ENCODE measurements at places on chromosomes 12 and 14.

DNA sequence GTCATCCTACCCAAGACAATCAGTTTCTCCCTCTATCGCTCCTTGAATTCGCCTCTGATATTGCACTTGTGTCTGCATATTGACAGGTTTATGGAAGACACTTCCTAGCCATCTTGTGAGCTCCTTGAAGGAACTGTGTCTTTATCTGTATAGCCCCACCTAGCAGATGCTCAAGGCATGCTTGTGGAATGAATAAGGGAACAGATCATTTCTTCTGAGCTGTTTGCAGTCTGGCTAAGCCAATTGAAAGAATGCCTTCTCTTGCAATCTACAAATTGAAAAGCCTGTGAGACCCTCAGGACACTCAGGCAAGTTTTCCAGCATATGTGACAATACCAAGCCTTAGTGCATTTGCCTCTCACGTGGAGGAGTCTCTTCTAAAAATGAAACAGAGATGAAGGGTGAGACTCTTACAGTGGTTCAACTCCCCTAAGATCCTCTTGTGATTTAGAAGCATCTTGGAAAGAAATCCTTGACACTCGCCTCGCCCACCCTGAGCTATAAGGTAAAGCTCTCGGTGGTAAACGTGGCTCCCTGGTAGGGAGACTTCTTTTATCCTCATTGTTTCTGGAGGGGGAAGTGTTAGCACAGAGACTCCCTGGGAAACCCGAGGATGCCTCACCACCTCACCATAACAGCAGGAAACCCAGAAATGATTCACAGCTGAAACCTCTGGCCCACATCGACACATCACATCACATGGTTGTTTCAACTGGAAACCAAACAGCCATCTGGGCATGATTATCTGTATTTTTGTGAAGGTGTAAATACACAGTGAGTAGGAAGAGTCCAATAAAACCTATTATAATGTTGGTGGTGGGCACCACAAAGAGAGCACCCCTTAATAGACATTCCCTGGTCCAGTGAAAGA lies 112.3 kb upstream of the BCL2L14 start:
- no peak for DNase-seq

DNA sequence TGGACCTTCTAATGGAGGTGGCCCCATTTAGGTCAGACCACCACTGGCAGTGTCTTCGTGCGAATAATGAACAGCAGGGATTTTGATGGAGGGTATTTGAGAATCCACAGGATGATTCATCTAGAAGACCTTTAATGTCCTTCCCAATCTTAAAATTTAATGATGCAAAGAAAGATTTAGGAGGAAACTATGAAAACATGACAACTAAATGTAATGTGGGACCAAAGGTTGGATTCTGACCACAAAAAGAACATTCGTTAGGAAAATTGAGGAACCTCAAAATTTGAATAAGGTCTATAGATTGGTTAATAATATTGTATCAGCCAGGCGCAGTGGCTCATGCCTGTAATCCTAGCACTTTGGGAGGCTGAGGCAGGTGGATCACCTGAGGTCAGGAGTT lies 78.2 kb upstream of the TMPO start:
- DNase-seq, result no peak

DNA sequence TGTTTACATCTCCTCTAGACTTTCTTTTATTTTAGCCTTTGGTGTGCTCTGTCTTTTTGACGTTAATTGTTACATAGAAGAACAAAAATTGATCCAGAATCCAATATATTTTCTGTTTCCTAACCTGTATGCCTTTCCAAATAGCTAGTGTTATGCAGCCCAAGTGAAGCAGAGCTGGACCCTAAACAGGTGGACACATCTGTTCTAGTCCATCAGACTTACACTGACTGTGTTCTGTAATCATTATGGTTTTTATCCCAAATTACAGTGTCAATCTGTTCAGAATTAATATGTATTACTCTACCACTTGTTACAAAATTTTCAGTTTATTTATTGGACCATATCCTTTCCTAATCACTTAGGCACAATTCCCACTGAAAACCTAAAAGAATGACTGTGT lies 176.8 kb upstream of the FOXG1 start:
- DNase-seq, result no peak

- DNase-seq, result no peak
These were observed 671 bp downstream of the ESYT1 start for GRCh38 chr12:56128670-56129205.

GRCh38 chr12:65335021-65335714 lies 56.7 kb downstream of the MSRB3 start:
- no peak for DNase-seq

Data from stimulated activated CD4-positive, alpha-beta T cell treated with anti-CD3 and anti-CD28 coated beads, Interleukin-15, amount 100 ng/mL, for 1 hour (primary cell).